ENCODE measurements at places on chromosomes 1 and 21.

DNA sequence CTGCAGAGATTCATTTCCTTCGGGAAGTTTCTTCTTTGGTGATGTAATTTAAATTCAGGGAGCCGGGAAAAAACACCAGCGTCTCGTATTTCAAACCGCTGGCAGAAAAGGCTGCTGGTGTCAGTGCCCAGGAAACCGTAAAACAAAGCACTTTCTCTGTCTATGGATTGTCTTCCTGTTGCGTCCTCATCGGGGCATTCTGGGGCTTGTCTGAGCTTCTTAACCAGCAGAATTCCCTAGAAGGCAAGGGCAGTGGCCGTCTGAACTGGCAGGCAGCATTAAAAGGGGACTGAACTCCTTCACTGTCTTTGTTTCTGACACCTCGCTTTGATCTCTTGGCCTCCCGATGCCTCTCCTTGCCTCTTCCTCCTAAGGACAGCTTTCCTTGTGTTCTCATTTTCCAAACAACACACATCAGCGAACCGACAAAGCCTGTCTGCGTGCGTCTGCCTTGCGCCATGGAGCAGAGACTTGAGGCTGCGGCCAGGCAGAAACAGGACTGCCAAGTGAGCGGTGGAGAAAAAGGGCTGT lies 391.6 kb upstream of the VAMP3 start:
- peak; percentile 44 for DNase-seq

DNA sequence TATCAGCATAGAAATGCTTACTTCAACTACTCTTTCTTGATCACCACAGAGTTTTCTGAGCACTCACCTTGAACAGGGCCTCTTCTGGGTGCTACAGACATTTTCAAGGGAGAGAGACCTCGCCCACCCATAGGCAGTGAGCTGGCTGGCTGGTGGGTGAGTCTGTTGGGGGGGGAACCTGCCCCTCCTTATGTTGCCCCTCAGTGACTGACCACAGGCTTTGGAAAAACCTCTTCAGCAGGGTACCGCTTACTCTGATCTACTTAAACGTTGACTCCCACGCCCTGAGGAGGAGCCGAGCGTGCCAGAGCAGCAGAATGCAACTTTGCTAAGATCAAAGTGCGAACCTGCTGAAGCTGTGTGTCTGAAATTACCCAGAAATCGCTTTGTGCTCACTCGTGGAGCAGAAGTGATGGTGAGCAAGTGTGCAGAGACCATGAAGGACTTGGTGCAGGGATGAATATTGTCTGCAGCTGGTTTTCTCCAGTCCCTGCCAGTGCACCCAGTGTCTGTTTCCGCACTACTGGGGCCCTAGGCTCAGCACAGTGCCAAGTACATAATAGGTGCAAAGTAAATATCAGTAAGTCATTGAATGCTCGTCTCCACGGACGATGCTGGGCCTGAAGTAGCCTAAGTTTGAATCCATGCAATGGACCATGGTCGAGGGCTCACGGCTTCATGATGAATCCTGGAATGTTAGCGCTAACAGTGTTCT lies 158.7 kb upstream of the IRF2BP2 start:
- DNase-seq = no peak

- DNase-seq = no peak
Observed at GRCh38 chr1:46057781-46058180, 74.6 kb downstream of the PIK3R3 start.

- no peak for DNase-seq
Observed at GRCh38 chr1:234573711-234574299, 36.2 kb downstream of the IRF2BP2 start.

DNA sequence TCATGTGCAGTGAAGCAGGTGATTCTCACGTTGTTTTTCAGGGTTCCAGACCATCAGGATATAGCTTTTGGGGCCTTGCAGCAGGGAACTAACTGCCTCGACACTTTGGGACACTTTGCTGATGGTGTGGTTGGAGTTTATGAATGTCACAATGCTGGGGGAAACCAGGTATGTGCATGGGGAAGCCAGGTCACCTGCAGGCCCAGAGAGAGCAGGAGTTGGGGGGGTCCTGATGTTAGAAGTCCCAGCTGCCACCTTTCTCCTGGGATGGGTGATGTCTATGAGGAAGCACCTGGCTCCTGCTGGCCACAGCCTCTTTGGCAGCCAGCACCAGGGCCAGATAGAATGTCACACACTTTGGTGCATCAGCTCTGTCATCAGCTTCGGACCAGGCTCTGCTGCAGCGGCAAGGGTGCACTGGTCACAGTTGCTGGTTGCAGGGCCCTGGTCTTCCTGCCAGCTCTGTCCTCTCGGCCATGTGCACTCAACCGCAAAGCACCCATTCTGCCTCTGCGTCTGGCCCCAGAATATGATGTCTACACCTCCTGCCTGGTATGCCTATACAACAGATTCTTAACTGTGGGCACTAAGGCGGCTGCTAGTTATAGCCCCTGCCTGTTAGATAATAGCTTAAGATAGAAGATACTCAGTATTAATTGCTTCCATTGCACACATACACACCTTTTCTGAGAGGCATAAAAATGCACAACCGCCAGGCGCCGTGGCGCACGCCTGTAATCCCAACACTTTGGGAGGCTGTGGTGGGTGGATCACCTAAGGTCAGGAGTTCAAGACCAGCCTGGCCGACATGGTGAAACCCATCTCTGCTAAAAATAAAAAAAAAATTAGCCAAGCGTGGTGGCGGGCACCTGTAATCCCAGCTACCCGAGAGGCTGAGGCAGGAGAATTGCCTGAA lies 160.7 kb downstream of the PGBD5 start:
- DNase-seq = no peak

GRCh38 chr1:6909401-6909800 lies 124.1 kb downstream of the CAMTA1 start:
- DNase-seq = no peak

DNA sequence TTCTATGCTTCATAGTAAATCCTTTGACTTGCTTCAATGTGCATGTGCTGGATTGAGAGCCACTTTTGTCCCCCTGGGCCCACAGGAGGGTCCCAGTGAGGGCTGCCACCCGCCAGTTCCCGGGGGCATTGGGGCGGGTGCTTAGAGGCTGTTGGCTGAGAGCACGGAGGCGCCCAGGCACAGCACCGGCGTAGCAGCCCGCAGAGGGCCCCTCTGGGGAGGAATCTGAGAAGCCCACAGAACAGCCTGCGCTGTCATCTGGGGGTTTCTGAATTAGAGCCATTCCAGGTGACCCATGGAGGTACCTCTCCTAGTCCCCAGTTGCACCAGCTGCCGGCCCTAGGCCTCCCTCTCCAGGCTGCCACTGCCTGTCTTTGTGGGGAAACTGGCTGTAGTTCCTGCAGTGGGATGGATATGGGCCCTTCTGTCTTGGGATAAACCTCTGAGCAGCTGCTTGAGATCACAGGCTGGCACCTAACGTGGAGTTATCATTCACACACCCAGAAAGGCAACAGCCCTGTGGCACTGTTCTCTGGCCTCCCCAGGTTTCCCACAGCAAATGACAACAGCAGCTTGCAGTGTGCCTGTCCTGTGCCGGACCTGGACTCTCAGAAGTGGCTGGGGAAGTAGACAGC lies 39.5 kb downstream of the TMEM51 start:
- DNase-seq = no peak

DNA sequence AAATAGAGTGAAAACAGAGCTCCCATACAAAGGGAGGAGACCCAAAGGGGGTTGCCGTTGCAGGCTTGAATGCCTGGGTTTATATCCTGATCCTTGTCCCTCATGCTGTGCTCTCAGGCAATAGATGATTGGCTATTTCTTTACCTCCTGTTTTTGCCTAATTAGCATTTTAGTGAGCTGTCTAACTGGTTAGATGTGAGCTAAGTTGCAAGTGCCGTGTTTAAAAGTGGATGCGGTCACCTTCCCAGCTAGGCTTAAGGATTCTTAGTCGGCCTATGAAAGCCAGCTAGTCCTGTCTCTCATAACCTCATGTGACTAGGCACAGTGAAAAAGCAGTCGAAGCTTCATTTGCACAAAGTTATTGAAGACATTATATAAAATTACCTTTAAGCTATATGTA lies 356.7 kb upstream of the TMPRSS15 start:
- no peak for DNase-seq

DNA sequence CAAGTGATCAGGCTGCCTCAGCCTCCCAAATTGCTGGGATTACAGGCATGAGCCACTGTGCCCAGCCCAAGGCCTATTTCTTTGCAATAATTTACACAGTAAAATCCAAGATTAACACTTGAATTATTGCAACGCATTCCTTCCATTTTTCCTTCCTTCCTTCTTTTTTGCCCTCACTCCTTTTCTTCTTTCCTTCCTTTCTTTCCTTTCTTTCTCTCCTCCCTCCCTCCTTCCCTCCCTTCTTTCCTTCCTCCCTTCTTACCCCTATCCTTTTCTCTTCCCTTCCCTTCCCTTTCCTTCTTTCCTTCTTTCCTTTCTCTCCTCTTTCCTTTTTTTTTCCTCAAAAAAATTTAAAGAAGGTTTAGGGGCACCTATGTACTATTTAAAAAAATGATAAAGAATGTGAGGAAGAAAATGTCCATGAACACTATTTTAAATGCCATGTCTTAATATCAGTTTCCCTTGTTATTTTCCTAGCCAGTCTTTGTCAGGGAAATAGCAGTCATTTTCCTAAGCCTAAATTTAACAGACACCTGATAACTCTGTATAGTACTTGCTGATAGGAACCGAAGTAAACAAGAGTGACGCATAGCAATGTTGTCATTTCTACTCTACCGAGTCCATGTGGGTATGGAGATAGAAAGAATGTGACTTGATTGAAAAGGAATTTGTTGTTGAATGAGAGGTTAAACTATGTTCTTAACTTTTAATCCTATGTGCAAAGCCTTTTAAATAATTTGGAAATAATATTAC lies 79.8 kb upstream of the HMCN1 start:
- DNase-seq = no peak

DNA sequence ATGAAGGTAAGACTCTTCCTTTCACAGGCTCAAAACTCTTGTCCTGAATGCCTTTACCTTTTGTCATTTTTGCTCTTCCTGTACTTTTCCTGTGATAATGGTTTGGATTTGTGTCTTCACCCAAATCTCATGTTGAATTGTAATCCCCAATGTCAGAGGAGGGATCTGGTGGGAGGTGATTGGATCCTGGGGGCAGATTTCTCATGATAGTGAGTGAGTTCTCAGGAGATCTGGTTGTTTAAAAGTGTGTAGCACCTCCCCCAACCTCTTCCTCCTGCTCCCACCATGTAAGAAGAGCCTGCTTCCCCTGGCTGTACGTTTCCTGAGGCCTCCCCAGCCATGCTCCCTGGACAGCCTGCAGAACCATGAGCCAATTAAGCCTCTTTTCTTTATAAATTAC lies 75.5 kb downstream of the DDX20 start:
- DNase-seq = no peak

DNA sequence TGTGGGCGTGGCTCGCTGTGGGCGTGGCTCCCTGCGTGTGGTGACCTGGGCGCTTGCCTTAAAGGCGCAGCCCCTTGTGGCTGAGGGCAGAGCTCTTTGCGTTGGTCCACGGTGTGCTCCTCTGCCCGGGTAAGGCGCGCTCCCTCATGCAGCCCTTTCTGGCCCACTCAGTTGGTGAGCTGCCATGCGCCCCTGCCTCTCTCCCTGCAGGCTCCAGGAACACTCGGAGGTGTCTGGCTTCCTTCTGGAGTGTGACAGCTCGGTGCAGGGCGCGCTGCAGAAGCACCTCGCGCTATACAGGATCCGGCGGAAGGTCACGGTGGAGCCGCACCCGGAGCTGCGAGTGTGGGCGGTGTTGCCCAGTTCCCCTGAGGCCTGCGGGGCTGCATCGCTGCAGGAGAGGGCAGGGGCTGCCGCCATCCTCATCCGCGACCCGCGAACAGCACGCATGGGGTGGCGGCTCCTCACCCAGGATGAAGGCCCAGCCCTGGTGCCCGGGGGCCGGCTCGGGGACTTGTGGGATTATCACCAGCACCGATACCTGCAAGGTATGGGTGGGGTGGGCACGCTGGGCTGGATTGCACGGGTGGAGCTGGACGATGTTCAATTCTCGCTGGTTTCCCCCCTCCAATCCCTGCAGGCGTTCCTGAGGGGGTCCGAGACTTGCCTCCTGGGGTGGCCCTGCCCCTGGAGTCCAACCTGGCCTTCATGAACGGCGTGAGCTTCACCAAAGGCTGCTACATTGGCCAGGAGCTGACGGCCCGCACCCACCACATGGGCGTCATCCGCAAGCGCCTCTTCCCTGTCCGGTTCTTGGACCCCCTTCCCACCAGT lies 9.1 kb downstream of the IBA57 start:
- DNase-seq = no peak

DNA sequence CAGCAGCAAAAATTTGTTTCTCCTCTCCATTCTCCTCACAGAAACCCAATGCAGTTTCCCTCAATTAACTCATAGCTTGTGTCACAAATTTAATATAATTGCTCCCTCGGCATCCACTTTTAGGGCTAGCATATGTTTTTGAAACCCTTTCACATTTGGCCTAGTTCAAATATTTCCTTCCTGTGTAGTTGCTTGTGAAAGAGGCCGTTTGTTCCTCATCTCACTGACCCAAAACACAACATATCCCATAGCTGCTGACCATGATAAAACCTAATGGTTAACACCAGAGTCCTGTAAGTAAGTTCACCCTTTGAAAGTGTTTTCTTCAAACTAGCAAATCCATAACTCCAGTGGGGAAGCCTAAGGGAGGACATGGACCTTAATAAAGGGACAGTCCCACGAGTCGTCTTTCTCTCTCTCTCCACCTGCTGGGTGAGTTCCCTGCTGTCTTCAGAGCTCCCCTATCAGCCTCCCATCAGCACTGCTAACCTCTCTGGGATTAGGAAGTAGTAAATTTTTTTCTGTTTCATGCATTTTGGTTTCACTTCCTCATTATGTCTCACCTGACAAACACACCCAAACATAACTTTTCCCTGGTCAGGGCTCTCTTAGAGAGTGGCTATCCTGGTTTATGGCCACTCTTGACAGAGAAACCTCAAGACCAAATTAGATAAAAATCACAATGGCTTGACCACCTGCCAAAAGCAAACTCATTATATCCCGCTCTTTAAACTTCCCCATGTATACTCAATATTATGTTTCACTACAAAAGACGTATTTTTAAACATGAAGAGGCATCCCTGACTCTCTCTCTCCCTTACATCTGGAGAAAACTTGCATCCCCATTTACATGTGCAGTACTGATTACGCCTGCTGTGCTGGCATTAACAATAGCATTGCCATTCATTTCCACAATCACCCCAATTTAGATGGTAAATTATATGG lies 177.7 kb upstream of the HP1BP3 start:
- no peak for DNase-seq

- peak; percentile 21 for DNase-seq
Observed at GRCh38 chr1:178768423-178768822, 43.4 kb downstream of the RALGPS2 start.

- DNase-seq = no peak
Observed at GRCh38 chr1:208599063-208599462, 354.9 kb upstream of the PLXNA2 start.

DNA sequence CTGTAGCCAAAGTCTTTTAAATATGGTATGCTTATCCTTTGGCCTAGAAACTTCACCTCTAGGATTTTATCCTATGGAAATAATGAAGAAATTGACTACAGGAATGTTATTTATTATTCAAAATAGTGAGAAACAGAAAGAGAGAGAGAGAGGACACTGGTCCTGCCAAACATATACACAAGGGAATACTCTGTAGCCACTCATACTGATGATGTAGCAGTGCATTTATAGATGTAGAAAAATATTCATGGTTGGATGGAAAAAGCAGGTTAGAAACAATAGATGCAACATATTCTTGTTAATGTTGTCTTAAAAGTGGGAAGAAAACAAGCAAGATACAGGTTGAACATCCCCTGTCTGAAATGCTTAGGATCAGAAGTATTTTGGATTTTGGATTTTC lies 22.2 kb upstream of the EPHB2 start:
- no peak for DNase-seq
